ENCODE measurements at places on chromosomes 7 and 10.

DNA sequence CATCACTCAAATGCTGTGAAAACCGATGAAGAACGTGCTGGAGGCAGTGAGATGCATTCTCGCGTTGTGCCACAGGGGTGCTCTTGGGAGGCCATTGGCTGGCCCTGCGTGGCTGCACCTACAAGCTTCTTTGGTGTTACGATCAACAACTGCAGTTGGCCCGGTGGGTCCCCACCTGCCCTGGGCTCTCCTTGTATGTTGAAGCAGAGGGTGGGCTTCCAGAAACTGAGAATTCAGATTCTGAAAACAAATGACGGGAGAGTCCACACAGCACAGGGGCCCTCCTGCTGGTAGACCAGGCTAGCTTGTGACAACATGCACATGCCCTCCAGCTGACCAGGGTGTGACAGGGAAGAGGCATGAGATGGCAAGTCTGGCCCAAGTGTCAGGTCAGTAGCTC lies 23.7 kb upstream of the DDC start:
- DNase-seq: no peak

- DNase-seq: peak; percentile 63
Measured at GRCh38 chr7:150340024-150340749, 1.2 kb downstream of the RARRES2 start.

DNA sequence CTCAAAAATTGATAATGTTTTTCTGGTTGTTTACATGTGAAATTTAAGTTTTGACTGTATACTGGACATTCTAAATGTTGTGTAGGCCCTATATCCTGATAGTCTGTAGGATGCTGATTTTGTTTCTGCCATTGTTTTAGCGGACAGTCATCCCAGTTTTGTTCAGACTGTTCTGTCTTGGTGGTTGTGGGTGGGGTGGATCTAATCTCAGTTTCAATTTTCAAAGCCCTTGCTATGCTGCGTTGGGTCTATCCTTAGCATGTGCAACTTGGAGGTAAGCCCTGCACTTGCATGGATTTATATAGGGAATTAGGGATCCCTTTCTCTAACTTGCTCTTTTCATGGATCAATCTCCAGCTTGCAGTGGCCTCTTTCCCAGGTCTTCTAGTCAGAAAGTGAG lies 19.1 kb downstream of the DBF4 start:
- no peak for DNase-seq

DNA sequence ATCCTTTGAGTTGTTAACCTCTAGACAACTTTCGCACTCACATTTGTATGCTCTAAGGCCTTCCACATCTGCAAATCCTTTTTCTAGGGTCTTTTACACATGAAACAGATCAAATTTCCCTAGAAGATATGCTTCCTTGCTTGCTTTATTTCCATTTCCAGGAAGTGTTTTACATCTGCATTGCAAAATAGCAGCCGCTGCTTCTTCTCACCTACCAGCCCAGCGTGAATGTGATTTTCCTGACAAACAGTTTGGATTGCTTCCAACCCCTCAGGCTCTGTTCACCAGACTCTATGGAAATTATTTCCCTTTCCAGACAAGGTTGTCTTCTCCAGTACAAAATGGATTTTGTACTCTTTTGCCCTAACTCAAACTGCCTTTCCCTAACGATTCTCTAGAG lies 50.9 kb upstream of the PAPSS2 start:
- no peak for DNase-seq

GRCh38 chr10:106866244-106866845 lies 298.2 kb downstream of the SORCS1 start:
- no peak for DNase-seq

- DNase-seq: no peak
Measured at GRCh38 chr10:33241351-33241750, 93.1 kb downstream of the NRP1 start.

DNA sequence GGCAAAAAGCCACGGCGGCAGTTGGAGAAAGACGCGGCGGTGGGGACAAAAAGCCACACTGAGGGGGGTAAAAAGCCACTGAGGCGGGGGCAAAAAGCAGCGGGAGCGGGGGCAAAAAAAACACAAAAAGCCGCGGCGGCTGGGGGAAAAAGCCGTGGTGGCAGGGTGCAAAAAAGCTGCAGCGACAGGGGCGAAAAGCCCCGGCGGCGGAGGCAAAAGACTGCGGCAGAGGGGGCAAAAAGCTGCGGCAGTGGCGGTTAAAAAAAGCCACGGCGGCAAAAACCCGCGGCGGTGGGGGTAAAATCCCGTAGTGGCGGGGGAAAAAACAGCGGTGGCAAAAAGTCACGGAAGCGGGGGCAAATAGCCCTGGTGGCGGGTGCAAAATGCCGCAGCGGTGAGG lies 527.3 kb downstream of the ZNF33B start:
- no peak for DNase-seq

- no peak for DNase-seq
Measured at GRCh38 chr7:41110186-41110585, 592.7 kb downstream of the INHBA start.

DNA sequence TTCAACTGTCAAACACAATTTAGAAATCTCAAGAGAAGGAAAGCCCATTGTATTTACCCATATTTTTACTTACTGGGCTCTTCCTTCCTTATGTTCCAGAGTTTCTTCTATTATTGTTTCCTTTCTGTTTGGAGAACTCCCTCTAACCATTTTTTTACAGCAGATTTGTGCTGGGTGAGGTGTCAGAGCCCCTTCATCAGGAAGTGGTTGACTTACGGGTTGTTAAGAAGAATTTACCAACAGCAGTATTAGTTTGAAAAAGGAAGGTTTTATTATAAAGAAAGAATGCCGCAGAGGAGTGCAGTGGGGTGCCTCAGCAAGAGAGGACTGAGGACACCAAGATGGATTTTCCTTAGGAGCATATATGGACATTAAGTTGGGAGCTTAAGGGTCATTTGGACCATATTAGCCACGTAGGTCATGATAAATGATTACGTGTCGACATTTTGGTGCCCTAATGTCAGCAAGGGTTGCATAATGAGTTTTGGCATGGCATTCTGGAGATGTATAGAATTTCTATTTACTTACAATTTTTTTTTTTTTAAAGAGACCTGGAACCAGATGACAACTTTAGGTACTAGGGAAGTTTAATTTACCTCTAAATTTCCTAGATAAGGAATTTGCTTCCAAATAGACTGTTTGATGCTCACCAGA lies 6.3 kb upstream of the TBATA start:
- no peak for DNase-seq

- no peak for DNase-seq
Measured at GRCh38 chr10:110162741-110163145, 44.7 kb upstream of the MXI1 start.

DNA sequence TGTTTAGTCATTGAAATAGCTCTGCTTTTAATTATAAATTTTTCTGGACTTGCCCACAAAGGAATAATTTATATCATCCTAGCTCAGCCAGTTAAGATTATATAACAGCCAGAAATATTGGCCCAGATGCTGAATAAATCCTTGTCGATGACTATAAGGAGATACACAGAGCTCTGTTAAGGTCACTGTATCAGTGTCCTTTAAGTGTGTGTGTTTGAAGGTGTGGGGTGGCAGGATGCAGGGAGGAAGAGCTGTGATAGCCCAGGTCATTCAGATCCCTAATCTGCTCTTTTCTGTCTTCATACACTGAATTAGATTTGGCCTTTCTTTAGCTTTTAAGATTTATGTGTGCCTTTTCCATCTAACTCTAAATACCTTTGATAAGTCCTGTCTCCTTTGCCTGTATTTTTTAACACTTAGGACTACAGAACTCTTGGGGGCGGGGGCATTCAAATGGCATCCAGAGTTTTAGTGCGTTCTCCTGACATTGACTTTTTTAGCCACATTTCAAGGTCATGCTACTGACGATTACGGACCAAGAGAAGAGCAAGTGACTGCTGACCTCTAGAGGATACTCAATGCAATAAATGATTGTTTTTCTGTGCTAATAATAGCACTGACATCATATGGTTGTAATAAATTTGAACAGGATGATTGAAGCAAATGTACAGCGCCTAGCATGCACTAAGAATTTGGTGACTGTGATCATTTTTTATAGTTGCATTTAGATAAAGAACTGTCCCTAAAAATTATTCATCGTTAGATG lies 172.3 kb downstream of the CACNB2 start:
- no peak for DNase-seq

DNA sequence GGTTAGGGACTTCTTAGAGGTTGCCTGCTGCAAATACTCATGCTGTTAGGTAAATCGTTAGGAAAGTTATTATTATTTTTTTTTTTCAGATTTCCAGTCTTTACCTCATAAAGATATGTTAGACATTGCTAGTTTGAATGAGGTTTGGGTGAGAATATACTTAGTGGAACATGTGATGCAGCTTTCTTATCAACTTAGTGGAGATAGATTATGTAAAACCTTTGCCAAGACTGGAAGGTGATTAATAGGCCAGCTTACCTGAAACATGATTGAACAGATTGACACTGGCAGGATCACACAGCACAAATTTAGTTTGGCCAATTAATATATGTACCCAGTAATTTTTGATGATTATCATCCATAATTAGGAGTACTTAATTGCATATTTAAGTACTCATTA lies 32.3 kb downstream of the ADD3 start:
- no peak for DNase-seq

GRCh38 chr10:125263551-125263950 lies 103.2 kb upstream of the CTBP2 start:
- DNase-seq: no peak

GRCh38 chr10:85851325-85851724 lies 515.3 kb downstream of the GRID1 start:
- DNase-seq: no peak

DNA sequence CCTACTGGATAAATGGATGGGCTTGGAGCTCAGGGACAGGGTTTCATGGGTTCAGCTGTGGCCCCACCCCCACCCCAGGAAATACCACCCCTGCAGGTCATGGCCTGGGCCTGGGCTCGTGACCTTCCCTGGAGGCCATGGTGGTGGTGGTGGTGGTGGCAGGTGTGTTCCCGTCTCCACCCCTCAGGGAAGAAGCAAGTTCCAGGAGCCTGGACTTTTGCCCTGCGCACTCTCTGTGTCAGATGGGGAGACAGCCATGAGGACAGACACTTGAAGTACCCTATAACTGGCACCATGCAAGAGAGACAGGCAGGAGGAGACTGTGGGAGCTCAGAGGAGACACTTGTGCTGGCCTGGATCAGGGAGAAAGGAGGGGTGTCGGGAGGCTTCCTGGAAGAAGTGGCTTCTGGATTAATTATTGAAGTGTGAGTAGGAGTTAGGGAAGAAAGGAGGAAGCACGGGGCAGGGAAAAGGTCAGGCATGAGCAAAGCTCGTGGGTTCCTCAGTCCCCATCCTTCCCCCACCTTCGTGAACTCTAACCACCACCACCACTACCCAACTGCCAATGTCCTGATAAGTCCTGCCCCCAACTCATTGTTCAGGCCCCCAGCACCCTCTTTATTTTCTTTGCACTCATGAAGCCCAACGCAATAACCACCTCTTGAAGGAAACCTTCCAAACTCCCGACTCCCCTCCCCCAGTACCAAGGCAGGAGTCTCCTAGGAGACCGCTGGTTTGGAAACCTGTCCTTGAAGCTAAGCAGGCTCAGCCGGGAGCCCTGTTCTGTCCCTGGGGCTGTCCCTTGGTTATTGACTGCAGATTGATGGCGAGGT lies 8.9 kb downstream of the SH2B2 start:
- DNase-seq: no peak
